ENCODE measurements at places on chromosomes 3 and 15. TPM values are rescaled to one million over a fixed set of nuclear protein-coding genes. Genes with fewer than 3 reads are reported as not detected.

GRCh38 chr15:38687775-38688495 is 123.3 kb upstream of the RASGRP1 start:
- peak; percentile 58 for DNase-seq
- no peaks in the 10 kb centered on the region for H3K27me3 ChIP-seq
- peak overlapping the region; percentile 96 for H3K27ac ChIP-seq
- H3K4me1 ChIP-seq = peaks cover 93% of the 10 kb centered on the region
- no peaks in the 10 kb centered on the region for H3K36me3 ChIP-seq

Gene C3orf62
- 7.0 TPM for total RNA-seq

DNA sequence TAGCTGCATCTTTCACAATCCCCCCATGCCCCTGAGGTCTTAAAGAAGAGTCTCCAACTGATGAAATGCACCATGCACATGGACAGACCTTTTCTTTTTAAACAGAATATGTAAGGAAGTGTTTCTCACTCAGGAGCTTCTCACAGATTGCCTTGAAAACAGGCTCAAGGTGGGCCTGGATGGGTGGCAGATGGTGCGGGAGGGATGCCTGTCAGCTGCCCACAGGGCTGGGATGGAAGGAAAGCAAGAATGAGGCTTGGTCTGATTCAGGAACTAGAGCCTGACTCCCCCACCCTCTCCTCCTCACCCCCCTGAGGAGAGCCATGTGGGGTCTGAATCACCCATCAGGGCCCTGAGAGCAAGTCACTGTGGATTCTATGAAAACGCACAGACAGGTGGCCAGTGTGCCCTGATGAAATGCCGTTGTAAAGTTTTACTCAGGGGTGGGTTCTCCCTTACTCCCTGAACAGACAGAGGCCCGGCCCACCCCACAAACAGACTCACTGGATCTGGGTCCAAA is 67.2 kb downstream of the UMPS start:
- DNase-seq = no peak
- peaks cover 10% of the 10 kb centered on the region for H3K27me3 ChIP-seq
- H3K4me3 ChIP-seq = no peak overlapping the region
- no peak overlapping the region for H3K27ac ChIP-seq
- H3K36me3 ChIP-seq = no peaks in the 10 kb centered on the region

Gene SERPINI2
- not detected for total RNA-seq

GRCh38 chr3:95272166-95272565 is 1209.3 kb downstream of the NSUN3 start:
- no peak for DNase-seq
- H3K27me3 ChIP-seq = no peaks in the 10 kb centered on the region
- H3K27ac ChIP-seq = no peak overlapping the region
- no peak overlapping the region for H3K4me3 ChIP-seq
- H3K36me3 ChIP-seq = no peaks in the 10 kb centered on the region

- peak overlapping the region; percentile 58 for H3K4me3 ChIP-seq
- H3K36me3 ChIP-seq = peaks cover 3% of the 10 kb centered on the region
- no peak for DNase-seq
- H3K4me1 ChIP-seq = peaks cover 13% of the 10 kb centered on the region
- H3K27ac ChIP-seq = no peak overlapping the region
Observed at GRCh38 chr3:131361464-131362421, 19.8 kb upstream of the NUDT16 start.

Gene C3orf22
- not detected for total RNA-seq

DNA sequence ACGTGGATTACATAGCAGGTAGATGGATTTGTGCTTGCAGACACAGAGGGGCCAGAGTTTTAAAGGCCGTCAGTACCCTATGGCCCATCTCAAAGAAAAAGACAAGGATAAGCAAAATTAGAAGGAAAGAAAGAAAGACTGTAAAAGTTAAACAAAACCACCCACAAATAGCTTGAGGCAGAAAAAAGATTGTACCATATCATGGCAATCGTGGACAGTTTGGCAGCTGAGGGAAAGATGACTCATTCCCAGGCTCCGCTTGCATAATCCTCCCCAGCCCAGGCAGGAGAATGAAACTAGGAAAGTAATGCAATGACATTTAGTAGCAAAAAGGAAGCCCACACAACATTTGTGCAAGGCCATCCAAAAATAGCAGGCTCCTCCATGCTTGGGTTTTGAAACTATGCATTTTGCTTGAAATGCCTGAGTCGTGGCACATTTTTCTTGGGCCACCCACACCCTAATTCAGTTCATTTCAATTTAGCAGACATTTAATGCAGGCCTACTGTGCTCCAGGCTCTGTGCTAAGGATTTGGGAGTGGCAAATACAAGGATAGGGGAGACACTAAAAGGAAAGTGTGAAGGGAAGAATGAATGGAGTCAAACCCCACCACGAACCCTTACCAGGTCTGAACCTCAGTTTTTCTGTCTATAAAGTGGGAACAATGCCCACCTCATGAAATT is 40.9 kb upstream of the SMAD3 start:
- no peak overlapping the region for H3K27ac ChIP-seq
- H3K4me3 ChIP-seq = no peak overlapping the region
- H3K36me3 ChIP-seq = no peaks in the 10 kb centered on the region
- no peak for DNase-seq
- H3K4me1 ChIP-seq = peaks cover 19% of the 10 kb centered on the region

DNA sequence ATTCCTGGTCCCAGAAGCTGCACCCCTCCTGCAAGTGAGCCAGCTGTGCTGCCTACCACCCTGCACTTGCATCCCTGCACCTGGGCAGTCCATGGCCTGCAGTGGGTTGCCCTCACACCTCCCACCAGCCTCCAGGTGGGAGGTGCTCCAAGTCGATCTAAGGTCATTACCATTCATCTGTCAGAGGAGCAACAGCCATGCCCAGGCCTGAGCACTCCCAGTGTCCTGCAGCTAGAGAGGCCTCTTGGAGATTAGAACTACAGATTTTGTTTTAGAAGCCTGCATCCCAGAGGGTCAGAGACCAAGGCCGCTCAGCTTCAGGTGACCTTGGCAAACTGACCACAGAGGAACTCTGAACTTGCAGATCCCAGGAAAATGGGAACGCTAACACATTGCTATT is 9.0 kb upstream of the ZXDC start:
- H3K4me1 ChIP-seq = peaks cover 13% of the 10 kb centered on the region
- no peaks in the 10 kb centered on the region for H3K27me3 ChIP-seq
- no peaks in the 10 kb centered on the region for H3K36me3 ChIP-seq
- DNase-seq = no peak
- no peak overlapping the region for H3K4me3 ChIP-seq

Gene ZSCAN2
- total RNA-seq = 8.6 TPM

- H3K4me1 ChIP-seq = no peaks in the 10 kb centered on the region
- no peak for DNase-seq
- H3K27ac ChIP-seq = no peak overlapping the region
- no peaks in the 10 kb centered on the region for H3K27me3 ChIP-seq
Observed at GRCh38 chr3:29453284-29454001, 172.6 kb downstream of the RBMS3 start.

Gene THSD4
- total RNA-seq = not detected

Gene SERINC4
- total RNA-seq = 0.30 TPM

Gene GOLGA6D
- not detected for total RNA-seq

- H3K27me3 ChIP-seq = peaks cover 2% of the 10 kb centered on the region
- no peak for DNase-seq
- no peaks in the 10 kb centered on the region for H3K36me3 ChIP-seq
- H3K27ac ChIP-seq = no peak overlapping the region
Observed at GRCh38 chr15:84594617-84595290, 6.1 kb upstream of the ZSCAN2 start.

GRCh38 chr3:196208942-196209695 is 2.1 kb downstream of the ZDHHC19 start:
- no peak overlapping the region for H3K27ac ChIP-seq
- peak overlapping the region; percentile 77 for H3K4me3 ChIP-seq
- no peak for DNase-seq
- peaks cover 15% of the 10 kb centered on the region for H3K4me1 ChIP-seq
- H3K27me3 ChIP-seq = peaks cover 23% of the 10 kb centered on the region

Gene PLA2G4E
- 0.05 TPM for total RNA-seq

Gene PIK3CB
- total RNA-seq = 8.4 TPM

Gene TPRA1
- total RNA-seq = 34.5 TPM

DNA sequence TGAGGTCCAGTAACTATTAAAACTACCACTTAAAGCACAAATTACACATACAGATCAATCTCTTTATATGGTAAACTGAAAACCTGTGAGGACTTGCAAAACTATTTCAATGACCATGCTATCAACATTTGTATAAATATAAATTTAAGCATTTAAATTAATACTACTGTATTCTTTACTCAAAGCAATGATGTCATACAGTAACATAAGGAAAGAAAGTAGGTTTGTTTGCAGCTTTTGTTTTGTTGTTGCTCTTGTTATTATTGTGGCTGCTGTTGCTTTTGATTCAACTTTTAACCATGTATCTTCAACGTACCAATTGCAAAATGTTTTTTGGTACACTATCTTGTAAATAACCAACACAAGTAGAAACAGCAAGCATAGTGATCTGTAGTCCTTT is 22.0 kb downstream of the CBLB start:
- peak overlapping the region; percentile 34 for H3K4me3 ChIP-seq
- no peak for DNase-seq
- H3K36me3 ChIP-seq = peaks cover 58% of the 10 kb centered on the region
- H3K4me1 ChIP-seq = peaks cover 49% of the 10 kb centered on the region
- H3K27me3 ChIP-seq = no peaks in the 10 kb centered on the region
- peak overlapping the region; percentile 68 for H3K27ac ChIP-seq

Gene PPCDC
- total RNA-seq = 36.7 TPM

GRCh38 chr3:86969500-86970189 is 21.3 kb downstream of the VGLL3 start:
- no peak overlapping the region for H3K4me3 ChIP-seq
- no peaks in the 10 kb centered on the region for H3K27me3 ChIP-seq
- H3K36me3 ChIP-seq = no peaks in the 10 kb centered on the region
- no peaks in the 10 kb centered on the region for H3K4me1 ChIP-seq
- H3K27ac ChIP-seq = no peak overlapping the region

DNA sequence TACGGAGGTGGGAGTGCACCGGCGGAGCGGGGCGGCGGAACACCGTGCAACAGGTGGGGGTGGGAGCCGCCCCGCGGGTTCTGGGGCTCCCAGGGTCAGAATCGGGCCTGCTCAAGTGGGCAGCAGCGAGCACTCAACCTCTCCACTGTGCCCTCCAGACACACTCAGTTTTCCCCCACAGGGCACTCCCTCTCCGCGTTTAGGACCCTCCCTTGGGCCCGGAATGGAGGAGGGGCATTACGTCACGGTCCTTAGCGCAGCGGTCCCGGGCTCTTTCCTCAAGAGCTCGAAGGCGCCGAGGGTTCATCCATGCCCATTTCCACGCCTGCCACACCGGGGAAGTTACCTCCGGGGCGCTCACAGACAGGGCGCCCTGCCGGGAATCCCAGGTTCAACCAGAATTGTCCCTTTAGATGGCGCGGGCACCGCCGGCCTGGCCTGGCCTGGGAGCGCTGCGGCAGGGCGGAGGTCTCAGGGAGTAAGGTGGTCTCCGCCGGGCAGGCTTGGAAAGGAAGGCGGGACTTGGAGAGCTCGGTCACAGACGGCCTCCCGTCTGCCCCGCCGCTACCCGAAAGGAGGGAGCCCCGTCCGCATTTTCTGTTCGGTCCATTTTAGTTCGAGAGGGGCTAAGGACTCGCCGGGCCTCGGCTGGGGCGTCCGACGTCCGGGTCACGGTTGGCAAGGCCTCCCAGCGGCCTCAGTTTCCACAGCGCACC is 5.1 kb downstream of the RNU6-1 start:
- peaks cover 36% of the 10 kb centered on the region for H3K4me1 ChIP-seq
- no peaks in the 10 kb centered on the region for H3K36me3 ChIP-seq
- peak overlapping the region; percentile 53 for H3K4me3 ChIP-seq
- DNase-seq = no peak
- no peak overlapping the region for H3K27ac ChIP-seq
- peaks cover 79% of the 10 kb centered on the region for H3K27me3 ChIP-seq

DNA sequence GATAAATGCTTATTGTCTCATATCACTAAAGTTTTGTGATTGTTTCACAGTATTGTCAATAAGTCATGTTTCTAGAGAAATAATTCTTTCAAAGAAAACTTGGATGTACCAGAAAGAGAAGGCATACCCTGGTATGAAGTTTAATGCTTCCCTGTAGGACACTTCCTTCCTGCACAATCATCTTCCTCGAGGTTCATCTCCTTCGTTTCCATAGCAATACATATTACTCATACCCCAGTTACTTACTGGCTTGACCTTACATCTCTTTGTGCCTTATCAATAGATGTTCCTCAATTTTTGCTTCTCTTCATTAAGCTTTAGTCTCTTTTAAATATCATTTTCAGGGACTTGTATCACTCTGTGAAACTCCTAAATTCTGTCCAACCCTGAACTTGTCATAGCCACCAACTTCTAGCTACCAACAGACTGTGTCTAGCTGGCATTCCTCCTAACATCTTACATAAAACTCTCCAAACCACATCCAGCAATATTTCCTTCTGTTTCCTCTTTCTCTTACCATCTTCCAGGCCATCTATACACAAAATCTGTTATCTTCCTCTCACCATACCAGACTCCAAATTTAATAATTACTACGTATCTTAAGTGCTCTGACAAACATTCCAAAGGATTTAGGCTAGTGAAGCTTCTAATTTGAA is 134.3 kb downstream of the GADL1 start:
- no peaks in the 10 kb centered on the region for H3K36me3 ChIP-seq
- H3K4me3 ChIP-seq = no peak overlapping the region
- DNase-seq = no peak
- no peaks in the 10 kb centered on the region for H3K4me1 ChIP-seq

GRCh38 chr3:81886081-81886480 is 124.6 kb upstream of the GBE1 start:
- no peak for DNase-seq
- no peak overlapping the region for H3K27ac ChIP-seq
- H3K4me3 ChIP-seq = no peak overlapping the region
- H3K4me1 ChIP-seq = no peaks in the 10 kb centered on the region
- no peaks in the 10 kb centered on the region for H3K36me3 ChIP-seq

Gene EOGT
- total RNA-seq = 15.5 TPM

- H3K27ac ChIP-seq = no peak overlapping the region
- peaks cover 72% of the 10 kb centered on the region for H3K4me1 ChIP-seq
- H3K27me3 ChIP-seq = no peaks in the 10 kb centered on the region
- peak; percentile 86 for DNase-seq
- no peak overlapping the region for H3K4me3 ChIP-seq
- H3K36me3 ChIP-seq = peaks cover 2% of the 10 kb centered on the region
Observed at GRCh38 chr15:63497642-63498467, 6.5 kb upstream of the USP3 start.

DNA sequence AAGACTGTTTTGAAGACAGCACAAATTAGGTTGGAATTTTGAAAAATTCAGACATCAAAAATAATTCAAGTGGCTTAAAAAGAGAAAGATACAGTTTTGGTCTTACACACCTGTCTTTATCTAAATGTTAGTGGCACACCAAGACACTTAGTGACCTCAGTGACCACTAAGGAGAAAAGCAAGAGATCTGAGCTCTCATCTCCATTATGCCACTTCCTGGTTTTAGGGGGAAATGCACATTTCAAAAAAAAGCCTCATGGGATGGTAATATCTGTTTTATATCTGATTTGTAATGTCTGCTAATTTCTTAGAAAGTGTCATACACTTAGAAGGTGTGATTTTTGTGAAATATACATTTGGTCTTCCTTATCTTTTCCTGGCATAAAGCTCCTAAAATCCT is 16.4 kb downstream of the IL12A start:
- H3K27me3 ChIP-seq = peaks cover 5% of the 10 kb centered on the region
- H3K4me1 ChIP-seq = peaks cover 30% of the 10 kb centered on the region
- no peak overlapping the region for H3K4me3 ChIP-seq
- no peak overlapping the region for H3K27ac ChIP-seq

GRCh38 chr3:120864541-120864940 is 43.5 kb upstream of the STXBP5L start:
- no peak overlapping the region for H3K4me3 ChIP-seq
- H3K27me3 ChIP-seq = no peaks in the 10 kb centered on the region
